ENCODE measurements at places on chromosomes 11 and 22.
A peak's percentile ranks its signal among the peaks of the same experiment; 100 is the strongest.

DNA sequence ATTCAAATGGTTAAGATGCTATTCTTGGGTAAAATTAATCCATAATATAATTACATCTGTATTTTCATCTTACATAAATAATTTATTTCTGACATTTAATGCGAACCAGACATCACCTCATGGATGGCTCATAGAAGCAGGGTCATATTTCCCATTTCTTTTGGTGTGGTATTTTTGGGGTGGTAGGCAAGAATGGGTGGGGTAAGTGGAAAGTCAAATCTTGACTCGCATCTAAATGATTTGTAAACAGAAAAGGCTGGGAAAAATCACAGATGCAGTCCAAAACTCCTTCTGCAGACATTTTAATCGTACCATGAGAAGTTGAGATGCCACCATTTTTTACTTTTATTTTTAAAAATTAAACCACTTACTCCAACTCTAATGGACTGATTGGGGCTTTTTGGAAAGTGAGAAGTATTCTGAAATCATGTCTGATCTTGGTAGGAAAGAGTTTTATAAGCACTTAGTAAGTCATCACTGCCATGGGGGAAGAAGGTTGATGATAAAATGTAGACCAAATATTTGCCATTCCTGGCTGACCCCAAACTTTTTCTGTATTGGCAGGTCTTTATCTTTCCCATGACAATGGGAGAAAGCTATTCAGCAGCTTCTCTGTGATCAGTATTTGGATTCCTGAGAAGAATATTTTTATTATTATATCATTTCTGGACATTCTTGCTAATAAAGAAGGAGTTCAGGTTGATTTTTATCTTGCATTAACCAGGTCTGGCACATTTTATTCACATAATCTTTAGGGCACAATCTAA lies 47.2 kb upstream of the BLID start:
- DNase-seq = no peak

DNA sequence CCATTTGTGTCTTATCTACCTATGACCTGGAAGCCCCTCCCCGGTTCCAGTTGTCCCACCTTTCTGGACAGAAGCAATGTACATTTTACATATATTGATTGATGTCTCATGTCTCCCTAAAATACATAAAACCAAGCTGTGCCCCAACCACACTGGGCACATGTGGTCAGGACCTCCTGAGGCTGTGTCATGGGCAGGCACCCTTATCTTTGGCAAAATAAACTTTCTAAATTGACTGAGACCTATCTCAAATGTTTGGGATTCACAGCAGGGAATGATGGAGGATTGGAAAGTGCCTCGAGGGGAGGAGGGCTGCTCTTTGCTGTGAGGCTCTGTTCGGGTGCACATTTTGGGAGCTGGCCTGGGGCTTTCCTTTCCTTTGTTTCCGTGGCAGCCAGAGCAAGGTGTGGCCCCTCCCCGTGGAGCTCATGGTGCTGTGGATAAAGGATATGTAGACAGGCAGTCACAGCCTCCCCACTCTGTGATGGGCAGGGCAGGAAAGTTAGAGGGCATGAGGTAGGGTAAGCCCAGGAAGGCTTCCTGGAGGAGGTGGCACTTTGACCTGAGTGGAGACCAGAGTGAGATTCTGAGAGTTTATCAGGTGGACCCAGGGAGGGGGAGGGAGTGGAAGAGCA lies 615.6 kb downstream of the TBC1D22A start:
- no peak for DNase-seq

DNA sequence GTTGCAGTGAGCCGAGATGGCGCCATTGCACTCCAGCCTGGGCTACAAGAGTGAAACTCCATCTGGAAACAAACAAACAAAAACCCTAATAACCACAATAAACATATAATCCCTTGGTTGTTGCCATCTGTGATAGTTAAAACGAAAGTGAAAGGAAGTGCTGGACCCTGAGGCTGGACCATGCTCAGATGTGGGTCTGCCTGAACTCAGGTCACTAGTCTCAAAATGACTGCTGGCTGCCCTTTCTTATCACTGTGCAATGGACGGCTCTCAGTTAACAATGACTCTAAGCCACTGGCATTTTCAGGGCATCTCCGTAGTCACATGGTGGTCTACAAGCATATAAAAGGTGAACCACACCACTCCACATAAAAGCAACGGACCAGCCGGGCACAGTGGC lies 48.2 kb upstream of the FTH1 start:
- DNase-seq = no peak

- DNase-seq = peak; percentile 85
These were observed 23.9 kb upstream of the SCGB1A1 start for GRCh38 chr11:62394825-62395538.

- DNase-seq = no peak
These were observed 17.8 kb upstream of the GRIA4 start for GRCh38 chr11:105592035-105592434.

DNA sequence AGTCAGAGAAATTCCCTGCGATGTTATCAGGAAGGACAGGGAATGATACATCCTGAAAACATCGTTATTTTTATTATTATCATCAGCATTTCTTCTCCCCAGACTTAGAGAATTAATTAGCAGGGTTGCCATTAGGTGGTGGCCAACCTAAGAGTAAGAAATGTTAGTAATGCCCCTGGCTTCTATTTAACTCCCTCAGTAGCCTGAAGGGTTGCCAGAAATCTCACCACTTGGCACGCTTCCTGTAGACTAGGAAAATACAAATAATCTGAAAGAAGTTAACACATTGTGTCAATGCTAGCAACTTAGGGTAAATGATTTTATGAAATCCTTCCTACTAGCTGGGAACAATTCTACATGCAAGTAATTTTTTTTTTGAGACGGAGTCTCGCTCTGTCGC lies 45.5 kb downstream of the ENDOD1 start:
- DNase-seq = no peak

DNA sequence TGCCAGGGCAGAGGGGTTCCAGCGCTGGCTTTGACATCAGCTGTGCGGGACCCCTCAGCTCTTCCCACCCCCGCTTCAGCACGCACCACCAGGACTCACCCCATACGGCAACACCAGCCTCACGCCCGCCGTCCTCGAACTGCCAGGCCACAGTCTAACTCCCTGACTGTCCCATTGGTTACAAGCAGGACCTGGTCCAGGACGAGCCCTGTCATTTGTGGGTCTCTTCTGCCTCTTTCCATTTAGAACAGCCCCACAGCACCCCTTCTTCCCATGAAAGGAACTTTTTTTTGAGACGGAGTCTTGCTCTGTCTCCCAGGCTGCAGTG lies 81.7 kb downstream of the PHF21B start:
- DNase-seq = no peak

GRCh38 chr11:73156686-73157085 lies 14.6 kb upstream of the FCHSD2 start:
- no peak for DNase-seq

DNA sequence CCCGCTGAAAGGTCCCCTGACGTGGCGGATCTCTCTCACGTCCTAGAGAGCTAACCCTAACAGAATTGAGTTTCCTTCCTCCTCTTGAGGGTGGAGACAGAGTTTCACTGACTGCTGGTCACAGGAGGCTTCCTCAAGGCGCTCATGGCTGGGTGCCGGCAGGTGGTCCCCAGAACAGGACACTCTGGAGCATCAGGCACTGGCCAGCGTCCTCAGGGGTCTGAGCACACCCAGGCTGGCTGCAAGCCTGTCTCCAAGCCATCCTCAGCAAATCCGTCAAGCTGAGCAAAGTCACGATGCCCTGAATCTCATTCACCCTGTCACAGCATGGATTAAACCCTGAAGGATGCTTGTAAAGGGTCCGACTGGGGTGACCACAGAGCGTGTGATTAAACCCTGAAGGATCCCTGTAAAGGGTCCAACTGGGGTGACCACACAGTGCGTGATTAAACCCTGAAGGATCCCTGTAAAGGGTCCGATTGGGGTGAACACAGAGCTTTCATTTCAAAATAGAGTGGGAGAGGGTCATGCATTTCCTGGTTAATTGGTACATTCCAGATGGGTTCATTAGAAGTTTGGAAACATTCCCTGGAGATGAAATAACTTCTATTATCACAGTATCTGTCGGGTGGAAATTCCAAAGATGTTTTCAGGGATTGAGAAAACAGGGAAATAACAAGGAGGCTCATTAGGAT lies 473.0 kb downstream of the BRD1 start:
- DNase-seq = peak; percentile 53

DNA sequence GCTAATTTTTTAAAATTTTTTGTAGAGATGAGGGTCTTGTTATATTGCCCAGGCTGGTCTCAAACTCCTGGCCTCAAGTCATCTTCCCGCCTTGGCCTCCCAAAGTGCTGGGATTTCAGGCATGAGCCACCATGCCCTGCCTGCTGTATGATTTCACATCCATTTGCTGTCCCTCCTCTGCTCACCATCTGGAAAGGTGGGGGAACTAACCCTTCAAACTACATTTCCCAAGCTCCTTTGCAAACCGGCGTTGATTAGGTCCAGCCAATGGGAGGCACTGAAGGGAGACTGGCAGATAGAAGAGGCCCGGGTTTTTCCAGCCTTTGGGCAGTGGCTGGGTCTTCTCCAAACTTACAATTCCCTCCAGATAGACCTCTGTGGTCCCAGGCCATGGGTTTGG lies 19.3 kb downstream of the RFPL1 start:
- peak; percentile 83 for DNase-seq

DNA sequence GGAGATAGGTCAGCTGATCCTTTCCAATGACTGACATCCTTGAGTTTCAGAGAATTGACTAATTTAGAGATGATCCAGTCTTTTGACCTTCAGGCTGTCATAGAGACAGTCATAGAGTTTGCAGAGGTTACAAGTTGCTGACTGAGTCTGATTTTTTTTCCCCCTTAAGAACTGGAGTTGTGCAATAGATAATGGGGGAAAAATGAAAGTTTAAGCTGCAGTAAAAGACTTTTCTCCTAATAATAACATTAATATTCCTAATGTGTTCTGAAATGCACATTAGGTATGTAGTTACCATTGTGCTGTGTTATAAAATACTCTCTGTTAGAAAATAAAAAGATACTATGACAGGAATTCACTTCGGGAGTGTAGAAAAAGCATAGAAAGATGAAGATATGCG lies 876.9 kb upstream of the RAG2 start:
- no peak for DNase-seq

DNA sequence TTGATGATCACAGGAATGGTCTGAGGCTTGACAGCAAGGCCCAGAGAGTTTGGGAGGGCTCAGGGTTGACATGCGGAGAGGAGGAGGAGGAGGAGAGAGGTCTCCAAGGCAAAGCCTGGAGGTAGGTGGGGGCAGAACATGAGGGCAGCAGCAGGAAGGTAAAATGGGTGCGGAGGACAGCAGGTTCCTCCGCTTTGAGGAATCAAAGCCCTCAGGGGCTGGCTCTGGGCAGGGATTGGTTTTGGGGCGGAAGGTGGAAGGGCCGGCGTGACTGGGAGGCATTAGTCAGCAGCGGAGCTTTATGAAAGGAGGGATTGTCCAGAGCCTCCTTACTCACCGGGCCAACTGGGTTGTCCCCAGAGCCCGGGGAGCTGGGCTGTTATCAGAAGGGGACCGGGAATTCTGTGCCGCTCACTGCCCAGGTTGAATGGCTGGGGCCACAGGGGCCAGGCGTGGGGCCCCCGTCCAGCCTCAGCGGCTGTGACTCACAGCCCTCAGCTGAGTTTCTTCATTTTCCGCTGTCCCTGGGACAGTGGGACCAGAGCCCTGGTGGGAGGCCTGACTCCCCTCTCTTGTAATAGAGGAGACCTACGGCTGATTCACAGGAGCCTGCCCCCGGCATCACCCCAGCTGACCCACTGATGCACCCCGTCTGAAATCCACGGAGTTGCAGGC lies 36.2 kb downstream of the LIF start:
- no peak for DNase-seq

DNA sequence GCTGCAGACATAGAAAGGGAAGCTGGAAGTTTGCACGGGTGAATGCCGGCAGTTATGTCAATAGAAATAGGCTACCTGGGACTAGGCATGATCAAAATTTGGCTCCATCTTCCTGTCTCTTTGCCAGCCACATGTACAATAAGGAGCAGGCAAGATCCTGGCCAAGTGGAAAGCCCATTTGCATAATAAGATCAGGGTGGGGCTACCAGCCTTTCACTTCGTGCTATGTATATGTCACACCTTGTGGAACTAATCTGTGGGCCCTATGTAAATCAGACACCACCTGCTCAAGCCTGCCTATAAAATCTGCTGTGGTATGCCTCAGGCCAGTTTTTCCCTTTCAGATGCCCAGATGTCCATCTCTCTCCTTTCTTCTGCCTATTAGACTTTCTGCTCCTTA lies 79.3 kb upstream of the DRD2 start:
- DNase-seq = peak; percentile 89

- no peak for DNase-seq
These were observed 7.0 kb downstream of the RPL3 start for GRCh38 chr22:39312410-39312809.

DNA sequence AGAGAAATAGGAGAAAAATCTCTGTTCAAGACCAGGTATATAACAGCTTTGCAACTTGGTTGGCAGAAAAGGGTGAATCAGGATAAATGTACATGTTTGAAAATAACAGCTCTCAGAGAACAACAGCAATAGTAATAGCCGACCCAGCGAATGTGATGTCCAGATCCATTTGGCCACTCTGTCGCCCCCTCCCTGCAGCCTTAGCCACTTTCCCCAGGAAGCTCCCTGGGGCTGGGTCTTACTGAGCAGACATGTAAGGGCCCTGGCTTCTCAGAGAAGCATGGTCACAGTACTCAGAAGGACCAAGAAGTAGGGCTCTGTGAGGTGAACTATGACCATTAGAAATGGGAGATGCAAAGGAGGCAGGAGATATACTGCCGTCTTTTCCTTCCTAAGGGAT lies 154.1 kb upstream of the SNX19 start:
- DNase-seq = no peak

GRCh38 chr22:36259615-36260300 lies 6.8 kb downstream of the APOL1 start:
- DNase-seq = no peak

- DNase-seq = no peak
These were observed 325.7 kb upstream of the PITPNB start for GRCh38 chr22:28244757-28245156.

GRCh38 chr11:59173964-59174663 lies 2.2 kb downstream of the DTX4 start:
- no peak for DNase-seq

DNA sequence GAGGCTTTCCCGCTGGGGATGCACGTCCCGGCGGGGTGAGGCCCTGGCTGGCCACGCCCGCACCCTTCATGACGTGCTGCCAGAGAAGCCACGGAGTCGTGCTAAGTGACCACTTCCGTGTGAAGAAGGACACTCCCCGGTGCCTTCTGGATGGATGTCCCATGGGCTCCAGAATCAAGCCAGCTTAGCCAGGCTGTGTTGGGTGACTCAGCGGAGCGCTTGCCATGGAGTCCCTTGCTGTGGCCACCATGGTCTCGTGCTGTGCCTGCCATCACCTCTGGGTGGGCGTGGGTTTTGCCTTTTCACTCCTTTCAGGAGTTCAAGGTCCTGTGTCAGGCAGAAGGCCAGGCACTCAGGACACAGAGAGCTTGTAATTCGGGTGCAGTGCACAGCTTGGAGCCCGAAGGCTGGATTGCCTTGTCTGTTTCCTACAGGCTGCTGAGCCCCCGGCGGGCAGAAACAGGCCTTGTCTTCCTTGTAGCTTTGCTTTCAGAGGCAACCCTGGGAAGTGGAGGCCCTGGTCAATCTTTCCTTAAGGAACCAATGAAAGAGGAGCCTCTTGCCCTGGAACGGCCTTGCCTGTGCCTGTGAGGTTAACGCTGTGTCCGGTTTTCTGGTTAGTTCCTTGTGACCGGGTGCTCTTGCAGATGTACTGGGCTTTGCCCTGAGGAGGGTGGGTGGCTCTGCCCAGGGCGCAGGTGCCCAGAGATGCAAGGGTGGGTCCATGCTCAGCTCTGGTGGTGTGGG lies 268.6 kb downstream of the TBC1D22A start:
- no peak for DNase-seq
